ENCODE measurements at places on chromosomes 1 and 21.

DNA sequence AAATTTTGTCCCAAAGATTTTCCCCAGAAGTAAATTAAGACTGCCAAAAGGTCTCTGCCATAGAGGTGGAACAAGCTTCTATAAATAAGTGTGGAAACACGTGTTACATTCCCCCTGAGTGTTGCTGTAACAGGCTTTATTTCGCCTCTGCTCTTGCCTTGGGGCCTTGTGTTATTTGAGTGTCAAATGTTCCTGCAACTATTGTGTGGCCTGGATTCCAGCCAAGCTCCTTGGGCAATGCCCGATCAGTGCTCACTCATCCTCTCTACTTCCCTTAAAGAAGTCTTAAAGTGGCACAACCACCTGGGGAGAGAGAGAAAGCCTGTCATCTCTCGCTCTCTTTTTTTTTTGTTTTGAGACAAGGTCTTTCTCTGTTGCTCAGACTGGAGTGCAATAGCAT is 156.7 kb downstream of the NR5A2 start:
- DNase-seq, result peak; percentile 31

DNA sequence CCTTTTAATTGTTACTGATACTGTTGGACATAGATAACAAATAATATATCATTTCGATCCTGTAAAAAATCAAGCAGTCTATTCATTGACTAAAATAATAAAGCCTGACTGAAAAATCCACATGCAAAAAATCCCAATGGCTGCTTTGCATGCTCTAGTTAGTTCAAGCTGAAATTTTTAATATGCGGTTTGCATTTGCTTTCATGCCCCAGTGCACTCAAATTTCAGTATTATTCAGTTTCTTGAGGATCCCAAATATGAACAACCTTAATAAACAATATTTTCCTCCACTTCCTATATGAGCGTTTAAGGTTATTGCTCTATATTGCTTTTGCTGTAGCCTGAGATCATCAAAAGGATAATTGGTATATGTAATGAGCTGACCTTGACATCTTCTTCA is 75.1 kb upstream of the DPH5 start:
- no peak for DNase-seq

GRCh38 chr1:226292874-226293552 is 16.0 kb downstream of the LIN9 start:
- no peak for DNase-seq

GRCh38 chr1:110944806-110945205 is 18.9 kb downstream of the LRIF1 start:
- DNase-seq, result no peak

- no peak for DNase-seq
These were observed 17.6 kb downstream of the GPR137B start for GRCh38 chr1:236159704-236160539.

- DNase-seq, result no peak
These were observed 37.3 kb downstream of the USP25 start for GRCh38 chr21:15766952-15767603.

DNA sequence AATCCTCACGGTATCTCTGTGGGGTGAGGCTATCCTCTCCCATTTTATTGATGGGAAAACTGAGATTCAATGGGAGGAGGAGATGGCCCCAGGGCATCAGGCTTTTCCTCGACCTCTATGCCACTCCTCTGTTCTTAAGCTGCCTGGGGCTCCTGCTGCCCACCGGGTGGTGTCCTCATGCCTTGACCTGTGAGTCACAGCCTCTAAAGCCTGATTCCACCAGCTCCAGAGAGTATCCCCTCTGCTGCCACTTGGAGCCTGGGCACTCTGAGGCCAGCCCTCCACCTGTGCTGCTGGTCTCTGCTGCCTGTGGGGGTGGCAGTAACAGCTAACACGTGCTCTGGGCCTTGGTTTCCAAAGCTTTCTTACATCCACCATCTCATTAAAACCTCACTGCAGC is 241.2 kb downstream of the TRABD2B start:
- no peak for DNase-seq

DNA sequence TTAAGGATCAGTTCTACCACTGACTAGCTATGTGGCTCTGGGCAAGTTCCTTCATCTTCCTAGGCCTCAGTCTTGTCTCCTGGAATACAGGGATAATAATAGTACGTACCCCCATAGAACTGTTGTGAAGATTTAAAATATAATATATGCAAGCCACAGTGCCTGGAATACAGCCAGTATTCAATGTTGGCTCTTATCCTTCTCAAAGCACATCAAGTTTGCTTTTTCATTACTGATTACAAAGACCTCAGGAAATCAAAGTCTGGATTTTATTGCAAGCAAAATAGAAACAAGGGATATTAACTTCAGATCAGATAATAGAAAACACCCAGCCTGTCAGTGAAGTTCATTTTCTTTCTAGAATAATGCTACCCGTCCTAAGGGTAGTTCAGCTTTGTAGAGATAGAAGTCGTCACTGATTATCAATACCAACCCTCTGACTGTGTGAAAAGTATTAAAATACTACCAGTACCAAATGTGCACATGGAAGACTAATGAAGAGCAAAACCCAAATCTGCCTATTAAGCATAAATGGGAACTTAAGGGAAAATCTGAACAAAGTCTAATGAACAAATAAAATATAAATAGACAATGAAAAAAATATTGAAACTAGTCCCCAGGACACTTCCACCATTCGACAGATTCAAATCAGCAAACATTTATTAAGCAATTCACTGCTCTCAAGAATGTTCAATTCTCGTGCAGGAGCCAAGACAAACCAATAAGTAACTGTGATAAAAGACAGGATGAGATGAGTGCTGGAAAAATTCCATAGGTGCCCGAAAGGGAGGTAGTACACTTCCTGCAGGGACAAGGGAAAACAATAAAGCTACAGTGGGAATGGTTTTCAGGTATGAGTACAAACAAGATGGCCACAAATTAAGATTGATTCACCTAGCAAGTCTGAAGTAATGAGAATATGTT is 206.2 kb downstream of the SMYD3 start:
- DNase-seq, result no peak

DNA sequence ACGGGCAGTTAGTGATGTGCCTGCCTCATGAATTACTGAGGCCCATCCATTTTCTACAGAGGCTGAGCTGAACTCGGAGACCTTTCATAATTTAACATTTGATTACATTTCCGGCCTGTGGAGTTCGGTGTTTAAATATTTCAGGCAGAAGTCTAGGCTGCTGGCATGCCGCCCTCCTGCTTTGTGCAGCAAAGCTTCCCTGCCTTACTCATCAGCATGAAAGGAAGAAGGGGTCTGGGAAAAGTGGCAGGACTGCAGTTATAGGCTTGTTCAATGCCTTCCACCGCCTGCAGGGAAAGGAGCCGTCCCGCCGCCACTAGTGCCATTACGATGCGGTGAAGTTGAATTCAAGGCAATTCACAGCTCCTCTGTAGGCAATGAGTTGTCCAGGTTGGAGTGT is 527.9 kb downstream of the NPHP4 start:
- no peak for DNase-seq

DNA sequence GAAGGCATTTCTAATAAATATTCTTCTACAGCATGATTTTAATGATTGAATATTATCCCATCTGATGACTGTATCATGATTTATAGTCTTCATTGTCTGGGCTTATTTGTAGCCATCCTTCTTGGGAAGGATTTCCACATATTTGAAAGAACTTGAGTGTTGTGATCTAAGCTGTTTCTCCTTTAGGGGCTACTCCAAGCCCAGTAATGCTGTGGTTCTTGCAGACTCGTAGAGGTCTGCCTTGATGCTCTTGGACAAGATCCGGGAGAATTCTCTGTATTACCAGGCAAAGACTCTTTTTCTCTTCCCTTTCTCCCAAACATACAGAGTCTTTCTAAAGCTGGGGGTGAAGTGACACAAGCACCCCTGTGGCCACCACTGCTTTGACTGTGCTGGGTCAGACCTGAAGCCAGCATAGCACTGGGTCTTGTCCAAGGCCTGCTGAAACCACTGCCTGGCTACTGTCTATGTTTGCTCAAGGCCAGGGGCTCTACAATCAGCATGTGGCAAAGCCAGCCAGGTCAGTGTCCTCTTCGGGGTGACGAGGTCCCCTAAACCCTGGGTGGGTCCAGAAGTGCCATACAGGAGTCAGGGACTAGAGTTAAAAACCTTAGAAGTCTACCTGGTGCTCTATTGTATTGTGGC is 107.4 kb downstream of the GIPC2 start:
- DNase-seq, result no peak
